BJ (cell line): ENCODE measurements at places on chromosomes 7 and 10.

DNA sequence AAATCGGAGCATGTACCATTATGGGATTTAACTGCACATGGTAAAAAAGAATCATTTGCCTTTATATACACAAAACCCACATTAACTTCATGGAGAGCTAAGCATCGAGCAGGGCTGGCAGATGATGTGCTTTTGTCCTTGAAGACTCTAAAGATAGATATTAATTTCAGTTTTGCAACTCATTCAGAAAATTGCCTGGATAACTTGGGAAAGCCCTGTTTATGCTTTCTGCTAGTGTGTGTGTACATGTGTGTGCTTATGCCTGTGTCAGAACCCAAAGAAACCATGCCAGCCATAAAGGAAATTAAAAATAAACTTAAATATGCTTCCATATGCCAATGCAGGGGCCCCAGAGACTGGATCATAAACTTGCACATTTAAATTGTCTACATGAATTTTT is 640.0 kb downstream of the PARD3 start:
- no peak for DNase-seq

DNA sequence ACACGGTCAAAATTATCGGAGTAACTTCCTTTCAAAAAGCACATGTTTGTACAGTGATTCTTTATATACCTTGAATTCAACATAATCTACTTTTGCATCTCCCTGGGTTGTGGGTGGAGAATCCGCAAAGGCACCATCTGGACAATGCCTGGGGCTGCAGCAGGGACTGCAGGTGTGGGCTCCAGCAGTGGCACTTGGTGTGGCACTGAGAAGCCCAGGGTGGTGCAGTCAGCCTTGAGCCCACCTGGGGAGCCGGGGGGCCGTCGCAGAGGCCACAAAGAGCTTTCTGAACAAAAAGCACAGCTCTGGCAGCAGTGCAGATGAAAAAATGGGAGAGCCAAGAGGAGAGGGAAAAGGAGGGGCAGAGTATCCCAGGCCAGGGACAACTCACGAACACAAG is 22.2 kb downstream of the PARD3 start:
- DNase-seq, result no peak

- DNase-seq, result no peak
Measured at GRCh38 chr10:80187060-80187459, 18.3 kb downstream of the ANXA11 start.

- DNase-seq, result no peak
Measured at GRCh38 chr10:122478971-122479370, 17.6 kb downstream of the HTRA1 start.

DNA sequence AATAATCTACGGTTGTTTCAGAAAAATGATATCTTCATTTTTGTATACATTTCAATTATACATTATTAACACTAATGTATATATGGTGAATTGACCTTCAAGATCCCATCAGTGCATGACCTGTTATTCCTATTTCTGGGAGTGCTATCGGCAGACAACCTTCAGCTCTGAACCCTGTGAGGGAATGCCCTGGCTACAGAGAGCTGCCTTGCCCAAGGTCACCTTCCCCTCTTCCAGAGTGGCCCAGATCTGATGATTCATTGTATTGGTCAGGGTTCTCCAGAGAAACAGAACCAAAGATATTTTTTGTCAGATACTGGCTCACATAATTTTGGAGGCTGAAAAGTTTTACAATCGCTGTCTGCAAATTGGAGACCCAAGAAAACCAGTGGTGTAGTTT is 235.5 kb downstream of the ZNF92 start:
- no peak for DNase-seq

DNA sequence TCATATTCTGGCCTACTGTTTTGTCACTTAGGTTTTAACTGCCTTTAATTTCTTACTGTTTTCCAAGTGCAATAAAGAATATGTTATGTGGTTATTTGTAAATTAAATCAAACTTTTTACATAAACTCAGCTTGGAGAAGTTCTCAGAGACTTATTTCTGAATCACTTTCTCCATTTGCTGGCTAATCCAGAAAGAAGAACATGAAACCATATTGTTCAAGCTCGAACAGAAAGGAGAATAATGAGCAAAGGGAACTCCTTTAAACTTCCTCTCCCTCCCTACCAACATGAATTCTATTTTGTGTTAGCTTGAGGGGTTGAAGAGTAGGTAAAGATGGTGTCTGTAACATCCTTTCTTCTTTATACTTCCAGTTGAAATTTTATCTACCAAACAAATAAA is 52.3 kb downstream of the SHTN1 start:
- no peak for DNase-seq
